H9 (cell line): ENCODE measurements at places on chromosomes 13 and 19. TPM values are rescaled to one million over a fixed set of nuclear protein-coding genes. Genes with fewer than 3 reads are reported as not detected.

GRCh38 chr13:75333103-75333502 is 148.9 kb downstream of the TBC1D4 start:
- DNase-seq, result no peak

ADPRHL1 gene
- 2.7 and 2.8 TPM in 2 replicates for total RNA-seq

DNA sequence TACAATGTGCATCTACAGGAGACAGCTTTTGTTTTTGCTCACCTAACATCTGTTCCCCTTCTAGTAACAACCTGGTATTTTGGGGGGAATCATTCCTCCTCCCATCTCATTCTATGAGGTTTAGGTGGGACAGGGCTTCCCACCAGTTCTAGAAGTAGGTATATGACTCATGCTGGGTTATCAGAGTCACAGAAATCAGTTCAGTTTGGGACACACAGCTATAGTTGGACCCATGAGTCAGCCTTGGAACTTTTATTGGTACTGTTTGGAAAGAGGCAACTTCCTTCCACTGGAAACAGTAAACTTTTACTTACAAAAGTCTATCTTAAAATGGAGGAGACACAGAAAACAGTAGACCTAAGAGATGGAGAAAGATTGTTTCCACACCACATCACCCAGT is 185.5 kb downstream of the DNAJC3 start:
- DNase-seq, result no peak

GRCh38 chr13:74062933-74063332 is 71.3 kb downstream of the KLF12 start:
- DNase-seq, result no peak

GRCh38 chr13:107852072-107852471 is 363.3 kb downstream of the LIG4 start:
- no peak for DNase-seq

GRCh38 chr13:101341464-101341863 is 74.8 kb downstream of the NALCN start:
- DNase-seq, result no peak

DNA sequence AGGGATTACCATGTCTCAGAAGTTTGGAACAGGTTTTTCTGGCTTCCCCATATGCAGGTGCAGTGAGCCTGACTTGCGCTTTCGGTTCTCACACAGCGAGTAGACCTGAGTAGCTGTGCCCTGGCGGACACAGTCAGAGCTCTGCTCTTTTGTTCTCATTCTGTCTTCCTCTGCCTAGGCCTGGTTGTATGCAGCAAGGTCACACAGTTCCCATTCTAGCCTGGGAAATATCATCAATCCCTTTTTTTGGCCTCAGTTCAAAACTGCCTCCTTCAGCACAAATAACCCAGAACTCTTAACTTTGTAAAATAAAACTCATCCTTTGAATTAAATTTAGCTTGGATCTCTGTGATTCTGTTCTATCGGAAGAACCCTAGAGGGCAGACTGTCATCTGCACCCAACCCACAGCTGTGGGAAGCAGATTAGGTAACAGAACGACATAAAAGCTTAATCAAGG is 10.2 kb downstream of the OXGR1 start:
- DNase-seq, result peak; percentile 53

DNA sequence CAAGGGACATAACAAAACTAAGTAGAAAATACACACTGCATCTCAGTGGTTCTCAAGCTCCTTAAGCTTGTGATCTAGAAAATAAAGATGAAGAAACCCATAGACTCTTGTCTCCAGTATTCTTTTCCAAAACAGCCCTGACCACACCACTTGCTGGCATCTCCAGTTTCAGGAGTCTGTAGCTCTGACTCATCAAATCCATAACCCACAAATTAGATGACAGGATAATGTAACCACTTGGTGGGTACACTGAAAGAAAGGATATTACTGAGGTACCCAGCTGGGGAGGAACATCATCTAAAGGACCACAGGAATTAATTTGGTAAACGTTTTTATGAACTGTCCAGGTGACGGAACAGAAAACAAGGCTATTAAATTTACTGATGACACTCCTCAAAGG is 214.7 kb downstream of the VWA8 start:
- DNase-seq, result no peak

GRCh38 chr19:47370045-47370611 is 21.0 kb downstream of the DHX34 start:
- no peak for DNase-seq

GRCh38 chr19:12668932-12669269 is 2.3 kb downstream of the WDR83 start:
- DNase-seq, result no peak

SULT2A1 gene
- total RNA-seq, result not detected in 2 replicates

DNA sequence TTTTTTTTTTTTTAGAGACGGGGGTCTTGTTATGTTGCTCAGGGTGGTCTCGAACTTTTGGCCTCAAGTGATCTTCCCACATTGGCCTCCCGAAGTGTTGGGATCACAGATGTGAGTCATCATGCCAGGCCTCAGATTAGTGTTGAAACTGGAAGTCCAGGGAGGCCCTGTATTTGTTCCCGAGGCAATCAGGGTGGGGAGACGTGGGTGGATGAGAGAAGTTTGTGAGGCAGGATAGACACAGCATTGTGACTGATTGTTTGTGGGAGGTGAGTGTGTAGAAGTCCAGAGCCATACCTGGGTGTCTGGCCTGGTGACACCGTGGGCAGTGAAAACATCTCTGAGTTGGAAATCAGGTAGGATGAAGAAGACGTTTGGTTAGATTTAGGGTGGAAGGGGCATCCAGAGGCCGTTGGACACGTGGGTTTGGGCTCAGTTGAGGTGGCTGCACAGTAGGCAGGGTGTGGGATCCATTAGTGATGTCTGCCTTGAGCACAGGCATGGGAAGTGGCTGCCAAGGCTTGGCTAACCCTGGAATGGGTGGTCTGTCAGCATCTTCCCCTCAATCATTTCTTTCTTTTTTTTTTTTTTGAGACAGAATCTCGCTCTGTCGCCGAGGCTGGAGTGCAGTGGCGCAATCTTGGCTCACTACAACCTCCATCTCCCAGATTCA is 12.4 kb downstream of the RTN2 start:
- no peak for DNase-seq

- no peak for DNase-seq
These were observed 1.4 kb downstream of the MAG start for GRCh38 chr19:35293363-35293739.

ATP4A gene
- total RNA-seq, result 0.24 and 0.88 TPM in 2 replicates

DNA sequence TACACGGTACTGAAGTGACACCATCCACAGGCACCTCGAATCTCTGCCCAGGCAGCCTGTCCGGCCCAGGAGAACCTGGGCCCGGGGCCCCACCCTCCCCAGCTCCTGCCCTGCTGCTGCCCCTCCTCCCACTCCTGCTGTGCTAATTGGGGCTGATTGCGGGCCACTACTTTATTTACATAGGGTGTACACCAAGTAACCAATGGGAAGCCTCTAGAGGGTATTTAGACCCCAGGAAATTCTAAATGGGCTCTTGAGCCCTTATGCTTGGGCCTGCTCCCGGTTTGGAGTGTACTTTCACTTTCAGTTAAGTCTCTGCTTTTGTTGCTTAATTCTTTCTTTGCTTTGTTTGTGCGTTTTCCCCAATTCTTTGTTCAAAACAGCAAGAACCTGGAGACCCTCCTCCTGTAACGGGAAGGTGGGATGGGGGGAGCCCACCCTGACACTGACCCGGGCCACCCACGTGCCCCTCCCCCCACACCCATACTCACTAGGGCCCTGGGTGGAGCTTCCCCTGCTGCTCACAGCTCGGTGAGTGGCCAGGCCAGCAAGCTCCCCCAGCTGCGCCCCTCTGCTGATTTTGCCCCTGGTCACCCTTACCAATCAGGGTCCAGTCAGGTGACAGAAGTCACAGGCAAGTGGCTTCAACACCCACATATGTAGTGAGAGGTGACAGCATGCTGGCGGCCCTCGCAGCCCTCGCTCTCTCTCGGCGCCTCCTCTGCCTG is 9.4 kb downstream of the SCGB2B2 start:
- peak; percentile 53 for DNase-seq

C1QTNF9 gene
- total RNA-seq, result not detected in 2 replicates

ANGPTL8 gene
- not detected in 2 replicates for total RNA-seq

DNA sequence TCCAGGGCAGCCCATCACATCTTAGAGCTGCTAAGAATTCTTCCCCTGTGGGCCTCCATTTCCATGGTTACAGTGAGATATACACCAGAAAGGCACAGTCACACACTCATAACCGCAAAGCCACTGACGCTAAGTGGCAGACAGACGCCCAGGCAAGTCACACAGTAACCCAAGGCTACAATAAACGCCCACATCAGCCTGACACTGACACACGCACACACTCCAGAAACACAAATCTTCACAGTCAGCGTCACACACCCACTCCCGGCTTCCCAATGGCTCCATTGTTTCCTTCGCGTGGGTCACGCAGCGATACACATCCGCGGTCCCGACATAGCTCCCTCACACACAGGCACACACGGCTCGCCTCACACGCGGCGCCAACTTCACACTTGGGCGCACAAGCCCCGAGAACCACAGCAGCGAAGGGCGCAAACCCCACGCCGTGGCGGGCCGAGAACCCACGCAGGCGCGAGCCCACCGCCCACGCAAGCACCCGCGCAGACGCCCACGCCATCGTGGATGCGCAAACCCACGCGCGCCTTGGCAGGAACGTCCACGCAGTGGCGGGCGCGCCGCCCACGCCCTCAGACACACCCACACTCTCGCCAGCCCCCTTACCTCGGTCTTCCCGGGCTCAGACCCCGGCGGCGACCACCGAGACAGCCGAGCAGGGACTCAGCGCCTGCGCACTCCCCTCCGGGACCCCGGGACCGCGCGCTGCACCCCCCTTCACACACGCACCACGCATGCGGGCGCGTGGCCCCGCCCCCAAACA is at the start of gene ZNF667:
ZNF667 (minus strand) TSS at position 695 of the 778 bp plus-strand sequence. CDS start 14,975 bp downstream, outside the sequence.
- DNase-seq, result no peak

KLK11 gene
- not detected in 2 replicates for total RNA-seq

FUT1 gene
- total RNA-seq, result 15.9 and 16.1 TPM in 2 replicates

- DNase-seq, result no peak
These were observed 7.3 kb upstream of the MEDAG start for GRCh38 chr13:30898678-30899241.

FGF21 gene
- total RNA-seq, result 0.55 and 0.90 TPM in 2 replicates

CGB8 gene
- total RNA-seq, result 0.39 TPM in 1 of 2 replicates, not detected in the other

DNA sequence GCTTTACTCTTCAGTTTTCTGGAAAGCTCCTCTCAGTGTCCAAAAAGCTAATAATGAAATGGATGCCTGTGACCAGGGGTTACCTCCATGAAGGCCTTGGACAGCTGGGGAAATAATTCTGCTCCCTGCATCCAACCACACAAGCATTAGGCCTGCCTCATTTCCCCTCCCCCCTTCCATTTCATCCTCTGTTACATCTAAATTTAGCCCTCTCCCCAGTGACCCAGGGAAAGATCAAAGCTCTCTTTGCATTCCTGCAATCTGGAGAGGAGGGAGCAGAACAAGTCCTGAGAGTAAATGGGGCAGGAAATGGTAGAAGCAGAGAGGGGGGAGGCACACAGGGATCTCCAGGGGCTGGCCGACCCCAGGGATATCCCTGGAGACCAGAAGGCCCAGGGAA is 452.7 kb downstream of the TSHZ3 start:
- DNase-seq, result peak; percentile 66

- DNase-seq, result no peak
These were observed 4.8 kb downstream of the TNFSF9 start for GRCh38 chr19:6535558-6536137.

DCUN1D2 gene
- 36.8 and 44.0 TPM in 2 replicates for total RNA-seq

DNA sequence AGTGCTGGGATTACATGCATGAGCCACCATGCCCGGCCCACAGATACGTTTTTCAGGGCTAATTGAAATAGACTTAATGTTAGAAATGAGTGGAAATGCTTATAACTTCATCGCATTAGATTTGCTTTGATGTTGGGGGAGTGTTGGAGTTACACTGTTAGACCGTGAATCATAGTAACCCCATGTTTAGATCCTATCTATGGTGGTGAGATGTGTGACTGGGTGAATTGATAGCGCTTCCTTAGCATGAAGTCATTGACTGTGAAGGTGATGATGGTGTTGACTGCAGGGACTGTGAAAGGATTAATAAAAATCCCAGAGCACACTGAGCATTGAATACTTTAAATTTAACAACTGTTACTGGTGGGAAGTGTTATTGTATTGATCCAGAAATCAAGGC is 1.7 kb downstream of the ZNF264 start:
- DNase-seq, result no peak

OR7C1 gene
- not detected in 2 replicates for total RNA-seq

DNA sequence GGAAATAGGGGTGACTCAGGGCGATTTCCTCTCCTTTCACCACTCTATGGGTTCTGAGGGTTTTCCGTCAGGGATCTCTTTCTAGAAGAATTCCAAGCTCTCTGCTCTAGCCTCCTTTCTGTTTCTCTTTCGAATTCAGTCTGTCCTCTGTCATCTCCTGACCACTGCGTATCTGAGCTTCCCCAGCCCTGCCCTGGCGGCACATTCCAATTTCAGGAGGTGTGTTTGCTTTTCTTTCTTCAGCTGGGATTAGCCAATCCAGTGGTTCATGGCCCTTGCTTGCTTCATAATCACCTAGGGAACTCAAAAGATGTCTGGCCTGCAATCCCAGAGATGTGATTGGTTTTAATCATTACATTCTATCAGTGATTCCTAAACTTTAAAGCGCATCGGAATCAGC is 9.4 kb downstream of the IFNL2 start:
- DNase-seq, result no peak

DNA sequence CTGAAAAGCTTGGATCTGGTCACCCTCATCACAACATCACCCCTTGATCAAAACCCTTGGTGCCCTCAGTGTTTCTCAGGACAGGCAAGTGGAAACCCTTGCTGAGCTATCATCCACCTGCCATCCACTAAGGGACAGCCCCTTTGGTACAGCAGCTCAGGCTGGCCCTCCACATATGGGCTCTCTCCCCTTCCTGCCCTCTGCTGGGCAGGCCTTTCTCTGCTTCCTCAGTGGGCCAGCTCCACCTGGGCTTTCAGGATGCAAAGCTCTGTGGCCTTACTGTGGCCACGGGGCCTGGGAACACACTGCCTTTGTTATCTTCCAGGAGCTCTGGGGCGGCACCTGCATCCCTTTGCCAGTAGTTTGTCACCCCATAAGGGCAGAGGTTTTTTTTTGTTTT is 4.9 kb downstream of the SUGP1 start:
- DNase-seq, result no peak

CASP14 gene
- total RNA-seq, result not detected in 2 replicates

VSTM1 gene
- 0.48 TPM in 1 of 2 replicates, not detected in the other for total RNA-seq
